NCI-H226 (cell line): ENCODE measurements at places on chromosomes 11 and 22.

DNA sequence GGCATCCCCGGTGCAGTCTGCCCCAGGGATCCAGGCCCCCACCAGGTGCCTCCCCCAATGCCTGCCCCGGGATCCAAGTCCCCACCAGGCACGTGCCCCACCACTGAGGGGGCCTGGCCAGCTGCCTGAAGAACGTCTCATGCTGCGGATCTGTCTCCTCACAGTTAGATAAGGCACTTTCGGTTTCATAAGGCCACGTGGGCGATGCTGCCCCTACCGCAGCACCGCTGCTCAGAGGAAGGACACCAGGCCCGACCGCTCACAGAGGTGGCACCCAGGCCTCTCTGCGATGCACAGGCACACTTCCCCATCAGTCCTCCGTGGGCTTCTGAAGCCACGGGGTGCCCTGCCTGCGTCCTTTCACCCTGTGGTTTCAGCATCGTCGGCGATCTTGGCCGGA lies 68.1 kb upstream of the BID start:
- no peak for DNase-seq

DNA sequence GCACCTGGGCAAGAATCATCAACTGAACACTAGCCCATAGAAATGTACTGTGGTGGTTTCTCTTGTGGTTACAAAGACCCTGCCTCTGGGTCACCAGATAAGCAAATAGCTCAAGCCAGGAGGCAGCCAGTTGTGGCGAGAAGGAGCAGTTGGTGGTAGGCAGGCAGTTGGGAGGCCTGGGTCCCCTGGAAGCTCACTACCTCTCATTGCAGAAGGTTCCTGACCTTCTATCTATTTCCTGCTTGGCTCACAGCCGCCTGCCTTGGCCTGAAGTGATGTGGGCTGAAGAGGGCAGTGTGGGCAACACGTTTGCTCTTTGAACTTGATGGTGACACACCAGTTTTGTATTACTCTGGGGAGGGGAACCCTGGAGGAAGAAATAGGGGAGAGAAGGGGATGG lies 34.7 kb downstream of the NECTIN1 start:
- DNase-seq: no peak

- no peak for DNase-seq
Measured at GRCh38 chr11:2582351-2582945, 117.3 kb downstream of the KCNQ1OT1 start.

DNA sequence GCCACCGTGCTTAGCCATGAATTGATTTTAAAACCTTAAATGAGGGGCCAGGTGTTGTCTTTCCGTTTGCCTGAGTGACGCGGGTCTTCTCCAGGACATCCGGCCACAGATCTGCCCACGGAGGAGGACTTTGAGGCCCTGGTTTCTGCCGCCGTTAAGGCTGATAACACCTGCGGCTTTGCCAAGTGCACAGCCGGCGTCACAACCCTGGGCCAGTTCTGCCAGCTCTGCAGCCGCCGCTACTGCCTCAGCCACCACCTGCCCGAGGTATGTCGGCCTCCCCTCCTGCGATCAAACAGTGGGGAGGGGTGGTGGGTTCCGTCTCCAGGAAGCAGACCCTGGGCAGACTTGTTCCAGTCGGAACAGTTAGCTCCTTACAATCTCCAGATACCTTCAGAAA lies 34.4 kb downstream of the IGHMBP2 start:
- DNase-seq: no peak

- no peak for DNase-seq
Measured at GRCh38 chr22:38867124-38867455, 4.9 kb downstream of the CBX6 start.
